Right cardiac atrium (tissue), 5 donors: ENCODE measurements at places on chromosomes 5 and 9. TPM values are rescaled to one million over a fixed set of nuclear protein-coding genes. Genes with fewer than 3 reads are reported as not detected.

- no peak for DNase-seq
Measured at GRCh38 chr5:105840800-105841199, 1829.9 kb downstream of the EFNA5 start.

DNA sequence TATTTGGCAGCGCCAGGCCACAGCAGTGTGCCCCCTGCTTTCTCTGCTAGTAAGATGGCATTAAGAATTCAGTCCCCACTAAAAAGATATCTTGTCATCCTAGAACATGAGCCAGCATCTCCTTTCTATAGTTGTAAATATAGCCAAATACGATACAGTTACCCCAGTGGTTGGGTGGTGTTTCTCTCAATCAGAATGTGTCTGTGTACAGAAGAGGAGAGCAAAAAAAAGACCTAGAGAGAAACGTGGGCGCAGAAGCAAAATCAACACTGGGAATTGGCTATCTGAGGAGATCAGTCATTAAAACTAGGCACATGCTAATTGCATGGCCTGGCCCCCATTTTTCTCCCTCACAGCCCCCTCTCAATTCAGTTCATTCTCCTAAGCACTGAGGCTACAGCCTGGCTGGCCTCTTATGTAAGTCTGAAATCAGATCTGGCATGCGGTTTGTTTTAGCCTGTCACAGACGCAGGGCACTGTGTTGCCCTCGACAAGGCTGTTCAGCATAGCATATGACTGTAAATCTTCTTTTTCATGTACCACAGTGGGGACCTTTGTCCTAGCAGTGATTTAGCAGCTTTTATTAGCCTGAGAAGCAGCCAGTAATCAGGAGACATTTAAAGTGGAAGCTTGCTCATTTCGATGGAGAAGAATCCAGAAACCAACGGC lies 57.8 kb downstream of the RORB start:
- DNase-seq, result no peak

GRCh38 chr5:114727358-114727757 lies 365.5 kb downstream of the KCNN2 start:
- no peak for DNase-seq

DNA sequence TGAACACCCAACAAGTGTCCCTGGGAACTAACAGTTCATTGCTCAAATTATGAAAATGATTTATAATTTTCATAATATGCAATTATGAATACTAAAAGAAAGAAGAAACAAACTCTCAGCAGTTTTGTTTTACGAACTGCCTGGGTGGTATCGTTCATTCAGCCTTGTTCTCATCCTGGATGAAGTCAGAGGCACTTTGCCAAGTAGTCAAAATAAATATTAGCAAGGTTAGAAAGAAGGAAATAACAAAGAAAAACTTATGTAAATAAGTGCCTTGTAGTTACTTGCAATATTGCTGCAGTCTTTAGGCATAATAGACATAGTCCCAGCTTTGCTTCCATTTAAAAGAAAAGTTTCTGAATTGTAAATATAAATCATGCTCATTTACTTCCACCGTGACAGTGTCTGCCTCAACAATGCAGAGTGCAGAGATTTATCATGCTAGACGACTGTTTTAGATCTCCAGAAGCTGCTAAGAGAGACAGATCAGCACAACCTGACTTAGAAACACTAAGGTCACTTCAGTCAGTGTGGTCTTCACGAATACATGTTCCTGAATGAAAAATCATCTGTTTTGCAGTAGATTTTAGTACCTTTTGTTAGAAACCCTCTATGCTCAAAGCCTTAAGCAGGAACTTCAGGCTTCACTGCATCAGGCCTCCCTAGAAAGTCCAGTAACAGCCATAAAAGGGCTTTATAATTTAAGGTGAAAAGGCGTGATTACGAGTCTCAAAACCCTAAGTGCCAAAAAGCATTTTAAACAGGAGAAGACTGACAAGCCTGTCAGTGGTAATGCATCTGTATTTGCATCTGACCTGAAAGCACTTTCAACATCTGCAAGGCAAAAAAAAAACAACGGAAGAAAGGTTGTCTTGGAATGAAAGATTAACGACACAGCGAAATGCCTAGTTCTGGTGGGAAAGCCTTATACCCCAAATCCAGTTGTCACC lies 92.1 kb downstream of the TMEM167A start:
- DNase-seq, result no peak

DNA sequence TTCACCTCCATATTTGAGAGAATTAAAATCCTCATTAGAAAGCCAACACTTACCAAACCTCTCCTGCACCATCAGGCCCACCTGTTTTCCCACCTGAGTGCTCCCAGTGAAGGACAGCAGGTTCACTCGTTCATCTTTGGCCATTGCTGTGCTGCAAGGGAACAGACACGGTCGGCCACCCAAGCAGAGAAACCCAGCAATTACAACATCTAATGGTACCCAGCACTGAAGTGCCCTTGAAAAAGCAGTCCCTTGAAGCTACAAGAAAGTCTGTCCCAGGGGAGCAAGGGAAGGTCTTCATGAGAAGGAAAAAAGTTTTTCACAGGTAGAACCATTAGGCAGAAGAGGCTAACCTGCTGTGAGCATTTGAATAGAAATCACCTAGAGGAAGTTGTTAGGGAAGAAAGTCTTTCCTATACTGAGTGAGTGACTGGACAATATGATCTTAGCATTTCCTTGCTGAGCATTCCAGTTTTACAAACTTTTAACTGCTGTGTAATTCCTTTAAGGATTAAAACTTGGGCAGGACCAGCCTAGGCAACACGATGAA lies 26.7 kb downstream of the ALDH7A1 start:
- no peak for DNase-seq

DNA sequence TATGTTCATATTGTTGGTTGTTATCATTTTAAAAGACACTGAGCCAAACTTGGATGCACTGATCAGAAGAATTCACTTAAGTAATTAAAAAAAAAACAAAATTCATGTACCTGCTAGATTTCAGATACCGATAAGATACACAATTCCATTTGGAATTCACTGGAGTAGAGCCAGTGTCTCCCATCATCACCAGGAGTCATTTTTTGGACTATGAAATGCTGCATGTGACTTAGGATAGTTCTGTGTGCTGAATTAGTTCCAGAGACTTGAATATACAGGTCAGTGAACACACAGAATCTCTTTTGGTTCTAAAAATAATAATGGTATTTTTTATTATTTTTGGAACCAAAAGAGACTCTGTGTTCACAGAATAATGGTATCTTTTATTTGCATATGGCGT lies 482.6 kb upstream of the PIK3R1 start:
- no peak for DNase-seq

The PCDHB10 gene
- polyA plus RNA-seq, result 1.00 TPM

DNA sequence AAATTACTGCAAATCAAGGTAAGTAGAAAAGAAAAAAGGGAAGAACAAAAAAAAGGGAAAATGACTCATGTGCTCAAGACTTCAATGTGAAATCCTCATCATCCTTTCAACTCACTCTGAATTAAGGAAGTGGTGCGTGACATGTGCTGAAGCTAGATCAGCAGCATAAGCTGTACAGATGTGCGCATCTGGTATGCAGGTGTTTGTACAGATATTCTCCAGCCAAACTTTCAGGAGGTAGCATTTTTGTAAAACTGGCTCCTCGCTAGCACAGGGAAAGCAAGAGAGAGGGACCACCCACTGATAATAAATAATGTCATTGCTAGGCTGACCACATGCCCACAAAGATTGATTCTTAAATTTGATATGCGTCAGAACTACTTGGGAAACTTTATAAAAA lies 253.9 kb upstream of the RGMB start:
- no peak for DNase-seq

The NAIP gene
- polyA plus RNA-seq, result 2.2 TPM

The PCDHAC1 gene
- polyA plus RNA-seq, result not detected

DNA sequence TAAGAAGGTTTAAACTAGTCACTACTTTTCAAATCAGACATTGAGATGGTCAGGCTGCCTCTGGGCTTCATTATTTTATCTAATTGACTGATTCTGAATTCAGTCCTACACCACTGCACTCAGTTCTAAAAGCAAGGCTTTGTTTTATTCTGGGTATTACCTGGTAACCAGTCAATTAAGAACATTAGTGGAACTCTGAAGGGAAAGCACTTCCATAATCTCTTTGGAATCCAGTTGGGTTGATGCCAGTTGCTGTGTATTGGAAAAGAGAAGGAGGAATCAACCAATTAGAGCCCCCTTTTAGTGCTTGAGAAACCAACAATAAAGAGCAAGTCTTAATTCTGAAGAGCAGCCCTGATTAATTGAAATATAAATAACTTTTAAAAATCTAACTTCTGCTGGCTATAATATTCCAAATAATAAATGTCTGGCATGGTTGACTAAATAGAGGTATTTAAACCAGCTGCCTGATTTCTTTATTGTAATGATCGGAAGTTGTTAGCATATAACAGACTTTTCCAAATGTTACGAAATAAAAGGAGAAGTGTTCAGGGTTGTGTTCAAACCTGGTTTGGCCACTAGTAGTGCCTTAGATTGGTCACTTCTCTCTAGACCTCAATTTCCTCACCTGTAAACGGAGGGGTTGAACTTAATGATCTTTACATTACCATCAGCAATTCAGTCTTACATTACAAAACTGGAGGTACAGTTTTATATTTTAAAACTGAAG lies 32.0 kb downstream of the CPEB4 start:
- DNase-seq, result no peak

The PCDHGB4 gene
- 2.0 TPM for polyA plus RNA-seq

DNA sequence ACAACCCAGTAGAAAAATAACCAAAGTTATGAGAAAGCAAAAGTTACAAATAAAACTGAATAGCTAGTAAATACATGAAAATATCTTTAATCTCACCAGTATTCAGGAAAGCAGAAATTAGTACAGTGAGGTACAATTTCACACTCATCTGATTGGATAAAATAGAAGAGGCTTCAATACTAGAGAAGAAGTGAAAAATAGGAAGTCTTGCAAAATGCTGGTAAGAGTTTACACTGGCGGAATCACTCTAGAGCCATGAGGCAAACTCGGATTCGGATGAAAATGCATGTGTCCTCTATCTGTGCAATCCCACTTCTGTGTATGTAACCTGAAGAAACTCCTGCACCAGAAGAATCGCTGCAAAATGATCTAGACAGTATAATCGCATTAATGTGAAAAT lies 128.9 kb downstream of the CCDC192 start:
- DNase-seq, result no peak

DNA sequence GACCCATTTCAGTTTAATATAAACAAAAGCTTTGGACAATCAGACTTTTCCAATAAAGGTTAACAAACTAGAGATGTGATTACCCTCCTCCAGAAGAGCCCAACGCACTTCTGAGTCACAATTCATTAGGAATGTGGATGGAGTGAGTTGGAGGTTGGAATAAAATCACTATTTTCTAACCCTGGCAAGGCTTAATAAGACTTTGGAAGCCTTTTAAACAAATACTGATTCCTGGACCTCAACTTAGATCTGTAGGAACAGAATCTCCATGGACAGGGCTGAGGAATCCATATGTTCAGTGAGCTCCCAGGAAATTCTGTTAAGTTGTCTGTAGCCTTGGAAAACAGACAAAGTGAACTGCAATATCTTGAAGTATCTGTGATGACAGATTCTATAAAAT lies 233.5 kb upstream of the ELL2 start:
- no peak for DNase-seq

GRCh38 chr5:93279296-93279963 lies 301.6 kb downstream of the NR2F1-AS1 start:
- no peak for DNase-seq

GRCh38 chr9:121486043-121486442 lies 13.6 kb downstream of the GGTA1 start:
- no peak for DNase-seq

GRCh38 chr5:172958331-172959046 lies 735 bp upstream of the RPL26L1 start:
- peak; percentile 86 for DNase-seq

DNA sequence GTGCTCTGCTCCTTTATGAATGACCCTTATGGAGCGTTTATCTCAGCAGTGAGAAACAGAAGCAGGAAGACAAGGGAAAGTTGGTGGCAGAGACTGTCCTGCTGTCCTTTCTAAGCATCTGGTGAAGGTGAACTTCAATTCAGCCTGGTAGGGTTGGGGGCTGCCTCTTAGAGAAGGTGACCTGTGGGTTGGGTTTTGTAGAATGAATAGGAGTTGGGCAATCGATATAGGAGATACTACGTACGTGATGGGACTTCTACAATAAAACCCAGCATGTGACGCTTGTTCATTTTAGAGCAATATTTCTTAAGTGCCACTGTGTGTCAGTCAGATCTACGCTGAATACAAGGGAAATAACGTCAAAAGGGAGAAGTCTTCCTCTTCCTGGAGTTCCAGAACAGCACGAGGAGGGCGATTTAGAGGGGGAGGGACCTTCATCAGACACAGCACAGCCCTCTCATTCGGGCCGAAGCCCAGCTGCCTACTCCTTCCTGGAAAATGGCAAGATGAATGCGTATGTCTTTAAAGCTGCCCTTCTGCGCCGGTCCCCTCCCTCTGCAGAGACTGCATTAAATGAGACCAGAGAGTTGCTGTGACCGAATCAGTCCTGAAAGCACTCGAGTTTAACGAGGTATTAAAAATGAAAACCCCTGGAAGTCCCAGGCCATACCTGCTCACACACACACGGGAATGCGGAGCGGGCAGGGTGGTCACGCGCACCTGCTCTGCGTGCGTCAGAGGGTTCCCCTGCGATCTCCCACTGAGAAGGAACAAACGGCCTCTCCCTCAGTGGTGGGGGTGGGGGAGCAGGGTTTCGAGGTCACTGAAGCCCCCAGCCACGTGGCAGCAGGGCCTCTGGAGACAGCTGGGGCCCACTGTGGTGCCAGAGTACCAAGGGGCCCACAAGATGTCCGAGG lies 85.3 kb upstream of the SARDH start:
- DNase-seq, result peak; percentile 28

- DNase-seq, result no peak
Measured at GRCh38 chr9:112032009-112032408, 135.4 kb downstream of the UGCG start.
